ENCODE measurements at places on chromosomes 4 and X.

- DNase-seq: no peak
These were observed 4.5 kb upstream of the C1QTNF7 start for GRCh38 chr4:15423285-15423711.

DNA sequence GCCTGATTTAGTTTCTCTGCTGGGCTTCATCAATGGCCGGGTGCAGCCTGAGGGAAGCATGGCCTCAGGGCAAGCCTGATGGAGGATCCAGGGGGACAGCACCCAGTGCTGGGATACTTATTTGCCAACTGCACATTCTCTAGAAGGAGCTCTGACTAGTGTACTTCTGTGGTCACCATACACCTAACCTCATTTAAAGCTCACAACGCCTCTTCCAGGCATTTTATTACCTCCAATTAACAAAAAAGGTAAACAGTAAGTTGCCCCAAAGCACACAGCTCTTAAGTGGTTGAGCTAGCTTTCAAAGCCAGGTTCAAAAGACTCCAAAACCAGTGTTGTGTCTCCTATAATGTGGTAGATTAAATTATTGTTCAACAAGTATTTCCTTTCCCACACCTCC is 26.8 kb upstream of the ATXN3L start:
- DNase-seq: no peak

DNA sequence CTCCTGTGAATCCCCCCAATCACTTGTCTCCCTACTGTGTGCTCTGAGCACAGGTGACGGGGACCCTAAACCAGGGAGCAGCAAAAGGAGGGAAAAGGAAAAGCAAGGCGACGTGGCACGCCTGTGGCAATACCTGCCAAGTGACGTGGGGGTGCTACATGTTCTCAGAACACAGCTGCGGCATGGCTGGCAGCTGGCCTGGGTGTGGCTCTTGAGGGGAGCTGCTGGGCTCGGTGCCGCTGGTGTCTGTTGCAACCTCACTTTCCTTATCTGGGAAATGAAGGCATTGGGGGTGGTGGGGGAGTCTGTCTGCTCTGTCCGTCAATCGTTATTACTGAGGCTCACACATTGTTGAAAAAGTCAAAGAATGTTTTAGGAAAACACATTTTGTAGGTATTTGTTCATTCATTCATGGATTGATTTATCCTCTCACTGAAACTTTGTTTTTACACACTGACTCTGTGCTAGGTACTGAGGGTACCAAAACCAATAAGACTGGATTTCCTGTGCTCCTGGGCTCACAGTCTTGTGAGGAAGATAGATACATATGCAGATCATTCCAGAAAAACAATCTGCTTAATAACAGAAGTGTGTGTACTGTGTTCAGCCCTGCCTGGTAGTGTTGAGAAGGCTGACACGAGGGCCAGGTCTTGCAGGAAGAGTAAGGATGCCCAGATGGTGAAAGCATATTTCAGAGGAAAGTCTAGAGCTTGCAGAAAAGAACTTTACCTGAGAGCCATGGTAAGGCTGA is 217.6 kb downstream of the PTTG2 start:
- peak; percentile 68 for DNase-seq

GRCh38 chr4:154164931-154165839 is 326.4 kb downstream of the DCHS2 start:
- no peak for DNase-seq

GRCh38 chrX:2697741-2698299 is 6.7 kb downstream of the CD99 start:
- DNase-seq: no peak

DNA sequence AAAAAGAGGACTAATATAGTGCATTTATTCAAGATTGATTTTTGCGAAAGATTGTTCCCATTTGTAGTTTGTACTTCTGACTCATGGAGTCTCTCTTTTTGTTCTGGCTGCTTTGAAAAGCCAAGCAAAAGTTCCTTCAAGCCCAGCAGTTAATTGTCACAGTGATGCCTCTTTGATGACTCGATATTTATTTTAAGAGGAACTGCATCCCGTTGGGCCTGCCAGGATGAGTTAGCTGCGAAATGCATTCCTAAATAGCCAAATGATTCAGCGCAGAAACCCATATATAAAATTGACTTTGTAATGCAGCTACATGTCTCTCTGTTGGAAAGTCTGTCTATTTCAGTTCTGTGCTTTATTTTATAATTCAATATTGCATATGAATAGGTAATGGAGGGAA is 295.1 kb downstream of the GBA3 start:
- DNase-seq: no peak

GRCh38 chr4:108762559-108763225 is at the start of gene ETNPPL:
ETNPPL (minus strand) TSS chr4:108763053; CDS start chr4:108762898, 155 bp downstream.
- DNase-seq: peak; percentile 23

DNA sequence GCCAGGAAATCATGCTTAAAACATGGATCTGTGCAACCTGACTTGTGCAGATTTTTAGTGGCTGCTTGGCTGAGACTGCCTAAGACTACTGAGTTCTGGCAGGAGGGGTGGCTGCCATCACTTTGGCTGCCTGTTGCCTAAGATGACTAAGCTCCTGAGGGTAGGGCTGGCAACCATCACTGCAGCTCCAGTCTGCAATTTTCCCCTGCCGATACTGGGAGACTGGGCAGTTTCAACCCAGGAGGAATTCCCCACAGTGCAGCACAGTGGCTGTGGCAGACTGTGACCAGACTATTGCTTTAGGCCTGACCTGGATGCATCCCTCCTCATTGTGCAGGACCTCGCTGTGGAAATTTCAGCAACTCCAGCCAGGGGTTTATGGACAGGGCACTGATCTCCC is 544.9 kb downstream of the ANKRD50 start:
- no peak for DNase-seq

- no peak for DNase-seq
These were observed 14.7 kb downstream of the YY2 start for GRCh38 chrX:21870494-21870893.

DNA sequence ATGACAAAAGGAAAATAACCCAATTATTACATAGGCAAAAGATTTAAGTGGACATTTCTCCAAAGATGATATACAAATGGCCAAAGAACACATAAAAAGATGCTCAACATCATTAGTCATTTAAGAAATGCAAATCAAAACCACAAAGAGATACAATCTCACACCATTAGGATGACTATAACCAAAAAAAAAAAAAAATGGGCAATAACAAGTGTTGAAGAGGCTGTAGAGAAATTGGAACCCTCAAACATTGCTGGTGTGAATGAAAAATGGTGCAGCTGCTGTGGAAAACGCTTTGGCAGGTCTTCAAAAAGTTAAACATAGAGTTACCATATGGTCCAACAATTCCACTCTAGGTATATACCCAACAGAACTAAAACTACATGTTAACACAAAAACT is 5.6 kb upstream of the PRDX4 start:
- no peak for DNase-seq

- no peak for DNase-seq
These were observed 356.8 kb downstream of the TLL1 start for GRCh38 chr4:166229799-166230198.

DNA sequence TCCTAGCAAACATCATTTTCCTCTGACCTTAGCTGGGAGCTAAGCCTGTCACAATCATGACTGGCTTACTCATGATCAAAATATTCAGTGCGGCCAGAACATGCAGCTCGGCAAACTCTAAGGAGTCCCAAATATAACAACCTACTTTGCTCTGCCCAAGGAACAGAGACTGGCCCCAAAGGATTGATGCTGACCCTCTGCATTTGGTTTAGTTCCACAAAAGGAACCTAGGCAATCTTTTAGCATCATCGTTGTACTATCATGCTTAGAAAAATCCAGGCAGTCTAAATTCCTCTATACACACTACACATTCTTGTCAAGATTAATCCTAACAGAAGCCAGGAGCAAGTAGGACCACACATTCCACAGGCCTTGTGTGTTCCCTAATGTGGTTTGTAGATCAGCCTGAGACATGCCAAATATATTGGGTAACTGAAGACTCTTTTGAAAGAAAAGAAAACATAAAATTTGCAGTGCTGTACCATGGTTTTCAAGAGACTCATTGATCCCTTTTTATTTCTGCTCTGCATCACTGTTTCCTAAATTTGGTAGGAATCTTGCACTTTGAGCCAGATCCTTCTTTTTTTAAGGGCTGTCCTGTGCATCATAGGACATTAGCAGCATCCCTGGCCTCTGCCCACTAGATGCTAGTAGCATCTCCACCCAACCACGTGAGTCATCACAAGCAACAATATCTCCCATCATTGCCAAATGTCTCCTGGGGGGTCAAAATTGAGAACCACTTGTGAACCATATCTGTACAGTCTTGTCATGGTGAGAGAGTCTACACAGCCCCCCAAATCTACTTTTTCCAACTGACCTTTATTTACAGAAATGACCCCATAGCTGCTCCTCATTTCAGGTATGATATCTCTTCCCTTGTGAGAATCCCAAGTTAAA is 17.6 kb upstream of the CC2D2A start:
- DNase-seq: no peak

GRCh38 chr4:121278811-121279368 is 101.9 kb downstream of the QRFPR start:
- no peak for DNase-seq

DNA sequence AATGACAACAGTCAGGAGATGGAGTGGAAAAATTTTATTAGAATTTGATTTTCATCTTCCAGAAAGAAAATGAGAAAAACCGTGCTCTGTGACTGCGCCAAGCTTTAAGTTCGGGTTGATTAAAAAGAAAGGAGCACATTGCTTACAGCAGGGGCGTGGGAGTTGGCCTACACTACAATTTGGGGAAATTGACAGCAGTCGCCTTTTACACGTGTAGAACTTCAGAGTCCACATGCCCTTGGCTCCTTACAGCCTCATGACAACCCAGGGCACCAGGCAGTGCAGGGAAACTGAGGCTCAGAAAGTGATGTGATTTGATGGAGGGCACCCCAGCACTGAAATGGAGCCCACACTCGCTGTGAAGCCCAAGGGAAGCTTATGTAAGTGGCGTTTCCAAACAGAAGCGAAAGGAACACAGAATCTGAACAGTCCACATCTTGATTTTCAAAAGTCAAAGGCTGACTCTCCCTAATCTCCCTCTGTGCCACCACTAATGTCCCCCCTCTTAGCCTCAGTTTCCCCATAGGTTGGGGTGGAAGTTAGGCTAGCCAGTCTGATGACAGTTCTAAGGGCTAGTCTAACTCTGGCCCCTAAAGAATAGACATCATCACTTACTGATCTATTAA is 5.5 kb downstream of the PPP2R2C start:
- DNase-seq: no peak

DNA sequence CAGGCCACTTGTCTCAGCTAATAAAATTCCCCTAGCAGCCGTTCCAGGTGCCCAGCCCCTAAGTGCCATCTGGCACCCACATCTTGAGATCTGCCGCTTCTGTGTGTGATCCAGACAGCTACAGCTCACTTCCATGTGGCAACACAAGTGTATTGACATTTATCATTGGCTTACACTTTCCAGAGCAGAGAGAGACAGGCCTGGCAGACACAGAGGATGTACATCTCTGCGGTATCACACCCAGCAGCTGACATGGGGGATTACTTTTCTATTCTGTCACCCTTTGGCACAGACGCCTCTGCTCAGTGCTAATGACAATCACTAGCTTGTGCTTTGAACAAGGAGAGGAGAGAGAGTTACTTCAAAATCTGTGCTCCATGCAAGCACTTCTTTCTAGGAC is 195.9 kb downstream of the KDR start:
- no peak for DNase-seq

DNA sequence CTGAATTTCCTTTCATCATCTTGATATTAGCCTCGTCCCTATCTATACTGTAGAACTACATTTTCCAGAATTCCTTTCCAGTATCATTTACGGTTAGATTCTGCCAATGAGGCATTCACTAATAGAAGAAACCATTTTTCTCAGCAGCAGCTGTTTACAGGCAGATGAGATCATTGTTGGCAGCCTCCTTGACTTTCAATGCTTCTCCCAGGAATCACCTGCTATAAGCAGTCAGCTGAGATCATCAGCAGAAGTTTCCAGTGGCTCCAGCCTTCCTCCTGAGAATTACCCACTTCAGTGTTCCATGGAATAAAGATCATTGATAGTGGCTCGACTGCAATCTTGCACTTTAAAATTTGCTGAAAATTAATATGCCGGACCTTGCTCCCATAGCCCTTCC is 157.3 kb upstream of the TET2 start:
- no peak for DNase-seq

DNA sequence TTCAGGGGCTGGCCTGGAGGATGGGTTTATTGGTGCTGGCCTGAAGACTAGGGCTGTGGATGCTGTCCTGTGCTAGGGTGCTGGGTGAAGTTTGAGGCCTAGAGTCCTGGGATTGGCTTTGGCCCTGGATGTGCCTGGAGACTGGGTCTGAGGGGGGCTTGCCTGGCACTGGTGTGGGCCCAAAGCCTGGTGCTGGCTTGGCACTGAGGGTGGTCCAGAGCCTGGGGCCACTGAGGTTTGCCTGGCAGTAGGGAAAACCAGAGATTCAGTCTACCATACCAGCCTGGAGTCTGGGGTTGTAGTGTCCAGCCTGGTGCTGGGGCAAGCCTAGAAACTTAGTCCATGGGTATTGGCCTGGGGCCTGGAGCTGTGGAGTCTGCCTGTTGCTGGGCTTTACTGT is 16.6 kb downstream of the BMP15 start:
- DNase-seq: no peak

GRCh38 chr4:13701937-13702446 is 74.5 kb upstream of the BOD1L1 start:
- no peak for DNase-seq

GRCh38 chrX:130834149-130834548 is 68.9 kb downstream of the ENOX2 start:
- DNase-seq: no peak

DNA sequence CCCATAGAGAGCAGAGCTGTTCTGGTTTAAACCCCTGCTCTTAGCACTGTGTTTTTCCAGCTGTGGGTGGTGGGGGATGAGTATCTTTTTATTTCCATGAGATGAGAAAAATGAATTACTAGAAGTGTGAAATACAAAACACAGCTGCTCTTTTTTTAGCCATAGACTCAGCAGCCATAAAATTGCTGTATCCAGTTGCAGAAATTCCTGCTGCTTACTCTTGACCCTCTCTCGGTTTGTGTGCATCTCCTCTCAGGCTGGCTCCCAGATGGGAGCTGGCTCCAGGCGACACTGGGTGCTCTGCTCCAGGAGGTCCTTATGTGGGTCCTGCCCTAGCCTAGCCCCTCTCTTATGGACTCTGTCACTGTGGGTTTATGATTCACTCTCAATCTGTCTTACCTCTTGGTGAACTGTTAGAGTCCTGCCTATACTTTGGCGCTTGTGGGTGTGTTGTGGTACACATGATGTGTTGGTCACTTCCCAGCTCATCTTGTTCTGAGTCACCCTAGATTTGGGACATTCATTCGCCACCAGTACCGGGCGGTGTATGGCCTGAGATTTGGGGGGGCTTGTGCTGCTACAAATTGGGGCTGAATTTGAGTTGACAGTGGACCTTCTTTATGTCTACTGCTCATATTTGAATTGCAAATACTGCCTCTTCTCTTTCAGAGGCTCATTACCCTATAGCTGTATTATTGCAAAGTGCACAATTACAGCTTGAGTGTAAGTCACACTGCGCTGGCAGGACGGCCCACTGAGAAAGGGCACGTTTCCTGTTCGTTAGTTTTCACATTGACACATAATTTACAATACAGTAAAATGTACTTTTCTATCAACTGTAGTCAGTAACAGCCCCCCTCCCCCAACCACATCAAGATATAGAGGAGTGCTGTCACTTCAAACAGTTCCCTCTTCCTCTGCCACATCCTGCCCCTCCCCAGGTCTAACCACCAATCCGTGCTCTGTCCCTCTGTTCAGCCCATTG is 46.9 kb upstream of the MSANTD1 start:
- peak; percentile 83 for DNase-seq

- DNase-seq: no peak
These were observed 1.9 kb downstream of the FOXP3 start for GRCh38 chrX:49262603-49263002.

Measured in CD4-positive, alpha-beta T cell treated with Interleukin-17A for 4 hours (primary cell).